ENCODE measurements at places on chromosomes 1 and 21. TPM values are rescaled to one million over a fixed set of nuclear protein-coding genes. Genes with fewer than 3 reads are reported as not detected.

DNA sequence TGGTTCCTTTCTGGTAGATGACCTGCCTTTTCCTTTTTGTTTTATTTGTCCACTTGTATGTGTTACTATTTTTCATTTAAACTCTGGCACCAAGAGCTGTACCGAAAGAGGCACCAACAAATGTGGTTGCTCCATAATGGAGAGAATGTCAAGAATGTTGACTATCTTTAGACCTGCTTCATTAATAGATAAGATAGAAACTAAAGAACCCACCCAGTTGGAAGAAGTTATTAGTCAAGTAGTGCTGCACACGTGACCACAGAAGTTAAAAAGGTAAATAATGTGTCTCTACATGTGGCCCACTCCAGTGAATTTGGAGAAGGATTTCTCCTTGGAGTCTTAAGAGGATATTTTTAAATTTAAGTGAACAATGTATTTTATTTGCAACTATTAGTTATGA, 9.3 kb downstream of the ATP1A1 start:
- no peak for DNase-seq
- no peaks in the 10 kb centered on the region for H3K27me3 ChIP-seq
- no peak overlapping the region for H3K27ac ChIP-seq
- no peak overlapping the region for H3K4me3 ChIP-seq

The S100A12 gene
- polyA plus RNA-seq = 3.4 TPM

DNA sequence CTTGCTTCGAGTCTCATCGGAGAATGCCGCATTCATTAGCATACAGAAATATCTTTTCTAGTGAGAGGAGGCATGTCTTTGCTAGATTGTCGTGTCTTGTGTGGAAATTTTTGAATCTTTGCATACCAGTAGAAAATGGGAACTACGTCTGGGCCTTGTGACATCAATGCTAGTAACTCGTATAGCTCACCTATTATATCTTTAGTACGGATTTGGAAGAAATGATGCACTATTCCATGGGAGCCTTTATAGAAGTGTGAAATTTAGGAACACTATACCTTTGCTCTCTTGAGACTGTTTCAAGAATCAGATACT, 835 bp downstream of the UHMK1 start:
- peaks cover 15% of the 10 kb centered on the region for H3K4me1 ChIP-seq
- no peaks in the 10 kb centered on the region for H3K27me3 ChIP-seq

The CNN3 gene
- polyA plus RNA-seq = 10.6 TPM

- H3K4me1 ChIP-seq = no peaks in the 10 kb centered on the region
- no peaks in the 10 kb centered on the region for H3K36me3 ChIP-seq
- no peak for DNase-seq
- no peak overlapping the region for H3K4me3 ChIP-seq
Measured at GRCh38 chr1:83620016-83620415, 378.9 kb downstream of the TTLL7 start.

The TMEM82 gene
- polyA plus RNA-seq = not detected

DNA sequence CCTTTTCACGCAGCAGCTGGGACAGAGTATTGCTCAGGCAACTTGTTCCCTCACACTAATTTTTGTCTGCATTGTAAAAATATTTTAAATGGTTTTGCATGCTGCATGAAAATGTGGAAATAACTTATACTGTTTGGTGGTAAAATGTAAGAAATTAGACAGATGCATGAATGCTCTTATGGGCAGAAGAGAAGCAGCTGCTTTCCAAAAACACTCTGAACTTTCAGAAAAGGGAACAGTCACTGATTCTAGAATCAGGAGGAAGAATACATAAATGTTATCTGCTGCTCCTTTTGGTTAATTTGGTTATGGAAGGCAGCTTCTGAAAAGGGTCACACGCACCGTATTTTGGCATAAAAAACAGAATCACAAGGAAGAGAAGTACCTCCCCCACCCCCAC, 87.0 kb upstream of the RUNX1 start:
- no peaks in the 10 kb centered on the region for H3K36me3 ChIP-seq
- H3K27me3 ChIP-seq = no peaks in the 10 kb centered on the region
- no peak overlapping the region for H3K4me3 ChIP-seq
- H3K27ac ChIP-seq = no peak overlapping the region

The OR10K1 gene
- not detected for polyA plus RNA-seq

- H3K4me1 ChIP-seq = peaks cover 73% of the 10 kb centered on the region
- H3K27me3 ChIP-seq = no peaks in the 10 kb centered on the region
- H3K27ac ChIP-seq = peak overlapping the region; percentile 83
- H3K4me3 ChIP-seq = peak overlapping the region; percentile 52
Measured at GRCh38 chr1:28927648-28928313, 13.4 kb downstream of the EPB41 start.

GRCh38 chr1:199447906-199448305, 579.6 kb upstream of the NR5A2 start:
- no peak overlapping the region for H3K4me3 ChIP-seq
- no peak for DNase-seq
- no peaks in the 10 kb centered on the region for H3K27me3 ChIP-seq

GRCh38 chr1:109910963-109911798, 532 bp downstream of the CSF1 start:
- DNase-seq = peak; percentile 50
- no peak overlapping the region for H3K27ac ChIP-seq
- no peaks in the 10 kb centered on the region for H3K36me3 ChIP-seq

GRCh38 chr1:78142736-78143135, 97.0 kb downstream of the GIPC2 start:
- peak overlapping the region; percentile 38 for H3K4me3 ChIP-seq
- H3K27me3 ChIP-seq = no peaks in the 10 kb centered on the region

GRCh38 chr1:27935721-27936120, 921 bp downstream of the SMPDL3B start:
- no peak overlapping the region for H3K27ac ChIP-seq
- DNase-seq = no peak
- no peaks in the 10 kb centered on the region for H3K36me3 ChIP-seq

The SHISA4 gene
- polyA plus RNA-seq = 0.12 TPM

The RUNX3 gene
- polyA plus RNA-seq = 101 TPM

DNA sequence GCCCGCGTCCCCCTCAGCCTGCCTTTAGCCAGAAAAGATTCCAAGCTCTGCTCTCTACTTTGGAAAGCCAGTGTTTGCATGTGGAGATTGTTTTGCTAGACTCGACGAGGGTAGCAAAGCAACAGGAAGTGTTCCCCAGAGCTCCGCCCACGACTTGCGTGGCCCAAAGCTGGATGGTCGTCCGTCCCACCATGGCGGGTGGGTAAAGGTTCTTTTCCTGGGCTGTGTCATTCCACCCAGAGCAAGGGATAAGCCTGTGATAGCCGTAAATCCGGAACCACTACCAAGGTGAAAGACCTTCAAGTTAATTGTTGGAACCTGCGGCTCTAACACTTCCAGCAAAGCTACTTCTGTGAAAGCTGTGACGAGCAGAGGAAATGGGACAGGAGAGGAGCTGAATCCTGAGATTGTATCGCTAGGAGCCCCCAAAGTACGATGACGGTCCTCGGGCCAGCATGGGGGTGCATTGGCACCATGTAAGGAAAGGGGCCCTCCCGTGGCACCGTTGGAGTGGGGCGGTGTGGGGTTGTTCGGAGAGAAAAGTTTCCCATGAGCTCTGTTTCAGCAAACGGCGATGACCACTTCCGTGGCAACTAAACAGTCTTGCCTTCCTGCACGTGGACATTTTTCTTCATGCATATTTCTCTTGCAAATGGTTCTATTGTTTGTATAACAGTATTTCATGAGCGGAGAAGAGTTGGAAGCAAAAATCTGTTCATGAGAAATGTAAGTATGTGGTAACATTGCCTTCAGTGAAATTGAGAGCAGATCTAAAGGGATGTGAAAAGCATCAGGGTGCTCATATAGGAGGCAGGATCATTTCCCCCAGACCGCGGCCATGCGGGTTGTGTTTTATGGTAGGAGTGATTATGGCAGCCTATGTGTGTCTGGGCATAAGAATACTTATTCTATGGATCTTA, 8.4 kb downstream of the MX2 start:
- H3K27me3 ChIP-seq = no peaks in the 10 kb centered on the region
- H3K4me1 ChIP-seq = peaks cover 58% of the 10 kb centered on the region
- peak overlapping the region; percentile 83 for H3K27ac ChIP-seq
- H3K36me3 ChIP-seq = peaks cover 11% of the 10 kb centered on the region

All from B cell (primary cell).